NCI-H774 (cell line): ENCODE measurements at places on chromosomes 4 and X.

DNA sequence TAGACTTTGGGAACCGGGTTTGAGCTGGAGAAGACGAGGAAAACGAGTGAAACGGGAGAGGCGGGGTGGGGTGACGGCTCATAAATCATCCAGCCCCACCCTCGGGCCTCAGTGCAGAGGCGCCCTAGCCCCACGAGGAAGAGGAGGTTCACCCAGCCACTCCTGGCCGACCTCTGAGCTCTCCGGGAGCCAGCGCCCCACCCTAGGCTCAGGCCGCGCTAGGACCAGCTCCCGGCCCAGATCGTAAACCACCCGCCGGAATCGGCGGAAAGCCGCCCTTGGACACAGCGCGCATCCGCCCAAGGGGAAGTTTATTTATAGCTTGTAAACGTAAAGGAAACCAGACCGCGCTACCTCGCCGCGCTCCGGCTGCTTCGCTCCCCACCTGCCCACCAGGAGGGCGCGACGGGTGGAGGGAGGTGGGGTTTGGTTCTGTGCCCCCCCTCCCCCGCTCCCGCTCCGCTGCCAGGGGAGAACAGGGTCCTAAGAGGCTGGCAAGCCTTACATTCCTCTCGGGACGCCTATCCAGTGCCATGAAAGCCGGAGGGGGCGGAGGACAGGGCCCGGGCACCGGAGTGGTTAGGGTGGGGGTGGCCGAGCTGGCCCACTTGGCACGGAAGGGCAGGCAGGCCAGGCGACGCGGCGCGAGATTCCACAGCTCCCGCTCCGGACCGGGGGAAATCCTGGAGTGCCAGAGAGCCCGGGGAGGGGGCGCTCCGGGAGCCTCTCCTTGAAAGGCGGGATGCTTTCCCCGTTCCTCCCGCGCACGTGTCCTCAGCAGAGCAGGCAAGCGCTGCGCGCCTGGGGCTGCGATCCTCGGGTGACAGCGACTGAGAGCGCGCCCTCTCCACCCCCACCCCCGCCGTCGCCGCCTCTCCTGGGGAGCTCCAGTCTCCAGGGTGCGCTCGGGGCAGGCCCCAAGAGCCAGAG, 84.2 kb downstream of the BCOR start:
- DNase-seq, result peak; percentile 57

DNA sequence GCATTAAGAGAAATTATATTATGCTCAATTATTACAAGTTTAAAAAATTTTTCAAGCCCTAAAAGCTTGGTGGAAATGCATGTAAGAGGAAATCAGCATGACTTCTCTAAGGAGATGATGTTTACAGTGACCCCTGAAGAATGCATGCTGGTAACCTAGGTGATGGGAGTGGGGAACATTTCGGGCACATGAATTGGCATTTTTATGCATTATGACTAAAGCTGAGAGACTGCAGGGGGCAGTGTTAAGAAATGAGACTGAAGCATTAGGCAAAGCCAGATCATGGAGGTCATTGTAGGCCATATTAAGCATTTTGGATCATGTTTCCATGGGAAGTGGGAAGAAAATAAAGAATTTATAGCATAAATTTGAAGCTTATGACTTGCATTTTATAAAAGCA, 421.3 kb downstream of the FAT4 start:
- DNase-seq, result no peak

DNA sequence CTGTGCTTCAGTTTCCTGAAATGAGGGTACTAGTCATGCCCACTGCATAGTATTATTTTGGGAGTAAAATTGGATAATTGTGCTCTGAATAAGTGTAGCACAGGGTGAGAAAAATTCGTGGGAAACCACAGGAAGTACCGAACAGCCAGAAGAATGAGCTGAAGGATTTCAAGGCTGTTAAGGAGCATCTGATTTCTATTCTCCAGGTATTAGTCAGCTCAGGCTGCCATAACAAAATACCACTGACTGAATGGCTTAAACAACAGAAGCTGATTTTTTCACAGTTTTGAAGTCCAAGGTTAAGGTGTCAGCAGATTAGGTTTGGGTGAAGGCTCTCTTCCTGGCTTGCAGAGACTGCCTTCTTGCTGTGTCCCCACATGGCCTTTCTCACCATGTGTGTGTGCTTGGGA, 41.9 kb downstream of the WWC2 start:
- DNase-seq, result no peak

GRCh38 chr4:88819818-88820697, 122.4 kb upstream of the NAP1L5 start:
- no peak for DNase-seq

- no peak for DNase-seq
Observed at GRCh38 chr4:98639523-98639922, 18.9 kb downstream of the TSPAN5 start.
